ENCODE measurements at places on chromosomes 11 and 22.
A peak's percentile ranks its signal among the peaks of the same experiment; 100 is the strongest.

- DNase-seq: no peak
Observed at GRCh38 chr11:78788533-78788932, 213.9 kb upstream of the NARS2 start.

- no peak for DNase-seq
Observed at GRCh38 chr11:18420067-18420466, 7.9 kb downstream of the LDHC start.

DNA sequence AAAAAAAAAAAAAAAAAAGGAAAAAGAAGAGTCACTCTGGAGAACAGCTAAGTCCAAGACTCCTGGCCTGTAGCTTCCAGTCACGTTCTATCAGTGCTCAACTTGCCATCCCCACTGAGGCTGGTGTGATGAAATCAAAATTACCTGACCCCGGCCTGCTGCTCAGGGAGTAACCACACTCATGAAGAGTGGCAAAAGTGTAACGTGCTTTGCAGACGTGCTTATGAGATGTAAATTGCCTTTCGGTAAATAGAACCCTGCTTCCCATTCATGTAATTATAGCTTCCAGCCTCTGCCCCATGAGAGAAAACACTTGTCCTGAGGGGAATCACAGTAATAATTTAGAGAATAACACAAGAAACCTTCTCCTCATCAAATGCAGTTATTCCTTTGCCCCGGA is 28.2 kb upstream of the CHKA start:
- no peak for DNase-seq

DNA sequence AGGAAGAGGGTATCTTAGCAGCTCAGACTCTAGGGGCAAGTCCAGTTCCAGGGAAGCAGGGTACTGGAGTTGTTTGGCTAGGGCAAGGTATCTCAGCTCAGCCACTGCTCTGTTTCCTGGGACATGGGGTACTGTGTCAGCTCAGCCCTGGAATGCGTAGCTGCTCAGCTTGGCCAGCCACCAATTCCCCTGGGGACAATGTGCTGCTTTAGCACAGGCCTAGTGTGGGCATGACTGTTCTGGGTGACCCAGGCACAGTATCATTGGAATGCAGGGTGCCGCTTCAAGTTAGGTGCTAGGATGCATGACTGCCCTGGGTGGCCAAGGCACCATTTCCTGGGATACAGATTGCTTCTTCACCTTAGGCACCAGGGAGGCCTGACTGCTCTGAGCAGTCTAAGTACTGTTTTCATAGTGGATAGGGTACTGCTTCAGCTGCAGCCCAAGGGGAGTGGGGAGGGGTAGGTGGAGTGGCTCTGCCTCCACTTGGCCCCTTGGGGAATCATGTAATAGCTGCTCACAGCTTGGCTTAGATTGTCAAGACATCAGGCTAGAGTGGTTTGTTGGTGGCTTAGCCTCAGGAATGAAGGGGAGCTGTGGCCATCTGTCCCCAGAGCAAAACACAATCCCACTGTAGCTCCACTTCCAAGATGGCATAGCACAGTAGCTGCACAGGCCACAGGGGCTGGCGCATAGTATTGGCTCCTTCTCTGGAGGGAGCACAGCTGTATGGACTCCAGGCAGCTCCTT is 36.0 kb downstream of the MADD start:
- DNase-seq: peak; percentile 43

DNA sequence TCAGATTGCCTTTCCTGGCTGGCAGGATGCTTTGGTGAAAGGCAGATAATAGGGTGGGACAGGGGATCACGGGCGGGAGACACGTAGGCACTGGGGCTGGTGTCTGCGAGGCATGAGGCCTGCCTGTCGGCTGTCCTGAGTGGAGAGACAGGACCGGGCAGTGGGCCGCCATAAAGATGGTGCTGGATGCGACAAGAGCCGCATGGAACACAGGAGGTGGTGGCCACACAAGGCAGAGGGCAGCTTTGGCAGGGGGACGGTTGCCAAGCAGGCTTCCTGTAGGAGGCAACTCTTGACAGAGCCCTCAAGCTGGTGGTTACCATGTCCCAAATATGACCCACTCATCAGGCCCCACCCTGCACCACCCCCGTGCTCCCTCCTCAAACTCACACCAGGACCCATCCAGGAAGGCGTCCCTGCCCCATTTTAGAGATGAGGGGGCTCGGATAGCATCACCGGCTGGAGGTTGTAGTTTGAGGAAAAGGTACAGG is 4.9 kb upstream of the PPARA start:
- DNase-seq: no peak

GRCh38 chr11:43074810-43075209 is 237.0 kb upstream of the API5 start:
- no peak for DNase-seq

DNA sequence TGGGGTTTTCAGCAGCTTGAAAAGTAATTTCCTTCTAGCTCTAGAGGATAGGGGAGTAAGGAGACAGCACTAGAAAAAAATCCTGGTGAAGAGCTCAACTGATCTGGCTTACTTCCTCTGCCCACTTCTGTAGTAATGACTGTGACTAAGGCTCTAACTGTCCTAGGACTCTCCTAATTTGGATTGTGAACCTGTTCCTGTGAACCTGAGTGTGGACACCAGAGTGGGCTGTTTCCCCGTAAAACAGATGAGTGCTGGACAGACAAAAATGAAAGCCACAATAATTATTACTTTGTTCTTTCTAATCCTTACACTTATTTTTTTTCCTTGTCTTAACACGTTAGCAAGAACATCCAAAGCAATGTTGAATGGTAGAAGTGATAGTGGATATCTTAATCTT is 154.1 kb downstream of the AASDHPPT start:
- DNase-seq: no peak

GRCh38 chr11:115222863-115223530 is 281.2 kb downstream of the CADM1 start:
- DNase-seq: no peak

GRCh38 chr22:27437570-27437969 is 364.0 kb downstream of the MN1 start:
- no peak for DNase-seq

DNA sequence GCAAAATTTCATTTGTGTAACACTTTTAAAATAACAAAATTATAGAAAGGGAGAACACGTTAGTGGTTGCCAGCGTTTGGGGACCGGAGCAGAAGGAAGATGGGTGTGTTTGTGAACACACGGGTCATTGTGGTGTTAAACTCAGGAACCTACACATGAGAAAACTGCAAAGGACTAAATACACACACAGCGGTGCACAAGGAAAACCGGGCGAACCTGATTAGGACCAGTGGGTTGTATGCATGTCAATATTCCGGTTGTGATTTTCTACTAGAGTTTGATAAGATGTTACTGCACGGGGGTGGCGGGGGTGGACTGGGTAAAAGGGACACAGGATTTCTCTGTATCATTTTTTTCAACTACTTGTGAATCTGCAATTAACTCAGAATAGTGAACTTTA is 351.2 kb downstream of the OPCML start:
- no peak for DNase-seq

All from hippocampal formation (tissue), 2 donors.